DND-41 (cell line): ENCODE measurements at places on chromosomes 12 and 14.

- no peak overlapping the region for H3K4me3 ChIP-seq
- peaks cover 39% of the 10 kb centered on the region for H3K27me3 ChIP-seq
- H3K27ac ChIP-seq, result no peak overlapping the region
- H3K4me1 ChIP-seq, result no peaks in the 10 kb centered on the region
- no peaks in the 10 kb centered on the region for H3K36me3 ChIP-seq
Measured at GRCh38 chr14:59096303-59096702, 92.2 kb upstream of the DAAM1 start.

DNA sequence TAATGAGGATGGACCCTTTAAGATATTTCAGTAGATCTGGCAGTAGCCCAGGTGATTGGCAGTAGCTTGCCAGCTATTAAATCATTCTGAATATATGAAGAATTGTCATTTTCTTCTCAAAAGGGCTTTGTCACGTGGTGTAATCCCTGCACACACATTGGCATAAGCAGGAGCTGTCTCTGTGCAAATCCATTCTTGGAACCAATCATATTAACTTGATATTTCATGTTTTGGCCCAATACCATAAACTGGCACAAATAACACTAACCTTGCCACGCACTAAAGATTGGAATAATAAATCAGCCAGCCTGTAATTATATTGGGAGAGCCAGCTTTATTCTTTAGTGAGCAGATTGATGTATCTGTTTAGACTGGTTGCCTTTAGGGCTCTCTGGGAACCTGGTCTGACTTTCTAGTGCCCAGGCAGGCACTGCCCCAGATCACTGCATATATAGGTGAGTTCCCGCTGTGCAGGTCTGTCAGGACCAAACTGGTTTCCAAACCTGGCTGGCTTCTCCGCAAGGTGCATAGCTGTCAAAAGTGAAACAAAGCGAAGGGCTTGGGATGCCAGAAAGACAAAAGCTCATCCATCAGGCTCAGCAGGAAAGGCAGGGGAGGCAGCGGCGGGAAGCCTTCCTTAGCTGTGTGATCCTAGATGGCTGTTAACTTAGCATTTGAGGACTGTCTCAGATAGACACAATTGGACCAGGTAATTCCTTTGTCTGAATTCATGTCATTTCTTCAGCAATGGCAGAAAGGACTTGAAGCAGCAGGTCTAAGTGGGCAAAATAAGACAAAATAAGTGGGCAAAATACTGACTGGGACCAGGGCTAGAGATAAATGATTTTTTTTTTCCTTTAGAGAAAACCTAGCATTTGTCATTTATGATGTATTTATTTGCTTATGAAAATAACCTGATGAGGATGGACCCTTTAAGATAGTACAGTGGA, 128.8 kb upstream of the DYRK2 start:
- peaks cover 31% of the 10 kb centered on the region for H3K4me1 ChIP-seq
- no peak for DNase-seq
- no peaks in the 10 kb centered on the region for H3K27me3 ChIP-seq
- no peak overlapping the region for H3K4me3 ChIP-seq
- no peaks in the 10 kb centered on the region for H3K36me3 ChIP-seq
- no peak overlapping the region for H3K27ac ChIP-seq

- peak; percentile 60 for DNase-seq
- peak within 1 kb of the TSS; percentile 85 for H3K4me3 ChIP-seq
- peak within 1 kb of the TSS; percentile 88 for H3K27ac ChIP-seq
- peaks cover 29% of the 10 kb centered on the region for H3K36me3 ChIP-seq
- H3K27me3 ChIP-seq, result no peaks in the 10 kb centered on the region
Measured at GRCh38 chr12:57772429-57773322, at the start of gene EEF1AKMT3. EEF1AKMT3 (plus strand) TSS chr12:57772614; CDS start chr12:57772725, 111 bp downstream.

GRCh38 chr14:95833429-95833828, 43.2 kb upstream of the TUNAR start:
- H3K27me3 ChIP-seq, result no peaks in the 10 kb centered on the region
- H3K4me1 ChIP-seq, result no peaks in the 10 kb centered on the region
- H3K36me3 ChIP-seq, result no peaks in the 10 kb centered on the region

GRCh38 chr12:94615260-94616181, 34.8 kb downstream of the TMCC3 start:
- no peak overlapping the region for H3K4me3 ChIP-seq
- DNase-seq, result no peak
- no peaks in the 10 kb centered on the region for H3K27me3 ChIP-seq
- H3K36me3 ChIP-seq, result no peaks in the 10 kb centered on the region

DNA sequence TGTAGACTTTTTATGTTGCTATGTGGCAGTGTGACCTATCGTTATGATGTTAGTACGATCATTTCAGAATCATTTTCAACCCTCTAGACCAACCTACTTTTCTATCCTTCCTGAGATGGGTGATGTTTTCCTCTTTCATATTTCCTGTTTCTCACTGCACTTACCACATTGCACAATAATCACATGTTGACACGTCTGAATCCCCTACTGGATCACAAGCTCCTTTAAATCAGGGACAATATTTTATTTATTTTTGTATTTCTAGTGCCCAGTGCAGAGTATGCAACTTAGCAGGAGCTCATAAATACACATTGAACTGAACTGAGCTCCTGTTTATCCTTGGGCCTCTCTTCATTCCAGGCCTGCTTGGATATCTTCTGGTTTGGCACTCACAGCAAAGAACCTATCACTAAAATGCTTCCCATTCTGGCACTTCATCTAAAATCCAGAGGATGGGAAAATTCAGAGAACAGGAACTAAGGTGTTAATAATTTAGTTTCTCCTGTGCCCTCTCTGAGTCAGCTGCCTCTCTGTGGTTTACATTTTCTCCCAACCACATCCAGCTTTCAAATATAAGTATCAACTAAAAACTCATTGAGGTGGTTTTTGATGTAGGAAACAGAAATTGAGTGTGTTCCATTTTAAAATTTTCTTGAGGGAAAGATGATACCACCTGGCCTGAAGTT, 69.4 kb upstream of the DYRK2 start:
- H3K27ac ChIP-seq, result peak overlapping the region; percentile 79
- no peak overlapping the region for H3K4me3 ChIP-seq
- H3K27me3 ChIP-seq, result no peaks in the 10 kb centered on the region
- H3K36me3 ChIP-seq, result no peaks in the 10 kb centered on the region

GRCh38 chr14:69673104-69673503, 61.7 kb downstream of the SUSD6 start:
- no peak for DNase-seq
- no peak overlapping the region for H3K27ac ChIP-seq
- H3K4me1 ChIP-seq, result no peaks in the 10 kb centered on the region
- H3K36me3 ChIP-seq, result no peaks in the 10 kb centered on the region
- H3K4me3 ChIP-seq, result no peak overlapping the region
- no peaks in the 10 kb centered on the region for H3K27me3 ChIP-seq

DNA sequence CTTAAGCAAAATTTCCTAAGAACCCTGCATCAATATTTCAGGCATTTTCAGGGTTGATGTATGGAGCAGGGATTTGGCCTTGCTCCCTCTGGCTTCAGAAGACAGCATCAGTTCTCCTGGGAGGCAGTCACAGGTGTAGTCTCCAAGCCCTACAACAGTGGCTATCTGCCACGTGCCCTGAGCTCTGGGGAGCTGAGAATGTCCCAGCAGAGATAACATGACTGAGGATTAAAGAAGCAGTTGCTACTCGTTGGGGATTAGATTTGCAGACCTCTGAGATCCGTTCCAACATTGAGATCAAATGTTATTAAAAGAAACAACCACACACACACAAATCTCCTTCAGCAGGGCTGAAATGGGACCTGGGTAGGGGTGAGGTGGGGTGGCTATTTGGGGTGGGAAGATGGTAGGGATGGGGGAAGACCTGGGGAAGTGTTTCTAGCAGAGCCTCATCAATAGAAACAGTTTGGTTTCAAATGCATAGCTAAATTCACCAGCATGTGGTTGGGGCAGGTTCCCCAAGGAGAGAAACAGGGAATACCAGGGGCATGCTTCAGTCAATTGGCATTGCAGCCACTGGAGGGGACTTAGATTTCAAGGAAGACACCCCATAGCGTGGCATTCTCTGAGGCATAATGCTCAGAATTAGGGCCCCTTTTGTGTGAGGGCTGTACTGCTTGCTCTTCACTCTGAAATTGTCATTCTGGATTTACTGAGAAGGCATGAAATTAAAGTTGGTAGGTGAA, 15.2 kb upstream of the FAM234B start:
- DNase-seq, result no peak
- peaks cover 35% of the 10 kb centered on the region for H3K27me3 ChIP-seq
- no peak overlapping the region for H3K27ac ChIP-seq
- H3K4me3 ChIP-seq, result no peak overlapping the region
- no peaks in the 10 kb centered on the region for H3K4me1 ChIP-seq
- H3K36me3 ChIP-seq, result no peaks in the 10 kb centered on the region

- H3K27ac ChIP-seq, result no peak overlapping the region
- H3K4me3 ChIP-seq, result no peak overlapping the region
- H3K36me3 ChIP-seq, result no peaks in the 10 kb centered on the region
- H3K4me1 ChIP-seq, result no peaks in the 10 kb centered on the region
Measured at GRCh38 chr12:90959032-90959431, 4.1 kb upstream of the CCER1 start.

DNA sequence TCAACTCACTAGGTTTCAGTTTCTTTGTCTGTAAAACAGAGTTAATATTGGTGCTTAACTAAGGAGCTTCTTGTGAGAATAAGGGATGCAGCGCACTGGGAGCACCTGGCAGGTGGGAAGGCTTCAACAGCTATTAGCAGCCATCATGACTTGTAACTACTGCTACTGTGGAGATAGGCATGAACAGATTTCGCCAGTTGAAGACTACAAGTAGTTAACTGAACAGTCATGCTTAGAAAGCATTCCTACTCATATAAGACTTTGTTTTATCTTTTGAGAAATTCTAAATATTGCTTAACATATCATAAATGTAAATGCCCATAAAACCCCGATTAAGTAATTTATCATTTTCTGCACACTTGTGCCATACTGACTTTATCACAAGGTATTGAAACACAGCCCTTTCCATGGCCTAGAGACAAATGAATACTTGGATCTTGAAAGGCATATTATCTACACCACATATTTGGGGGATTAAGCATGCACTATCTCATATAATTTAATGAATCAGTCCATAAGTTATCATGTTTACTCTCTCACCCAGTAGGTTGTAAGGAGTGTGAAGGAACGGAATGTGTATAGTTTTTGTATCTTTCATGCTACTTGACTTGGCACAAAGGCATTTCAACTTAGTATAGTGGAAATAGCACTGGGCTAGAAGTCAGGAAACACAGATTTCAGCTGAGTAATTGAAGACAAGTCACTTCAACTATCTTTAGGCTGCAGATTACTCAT, 16.1 kb downstream of the NTN4 start:
- DNase-seq, result no peak
- no peaks in the 10 kb centered on the region for H3K4me1 ChIP-seq
- no peaks in the 10 kb centered on the region for H3K36me3 ChIP-seq
- no peak overlapping the region for H3K27ac ChIP-seq
- no peaks in the 10 kb centered on the region for H3K27me3 ChIP-seq

GRCh38 chr12:124527861-124528561, 39.4 kb downstream of the NCOR2 start:
- no peak for DNase-seq
- no peaks in the 10 kb centered on the region for H3K27me3 ChIP-seq
- H3K36me3 ChIP-seq, result peaks cover 7% of the 10 kb centered on the region; the same call in 1 of the 2 replicates

GRCh38 chr12:57063991-57064685, 14.2 kb upstream of the MYO1A start:
- H3K27ac ChIP-seq, result no peak overlapping the region
- no peaks in the 10 kb centered on the region for H3K27me3 ChIP-seq
- DNase-seq, result no peak
- peaks cover 78% of the 10 kb centered on the region for H3K36me3 ChIP-seq
- H3K4me1 ChIP-seq, result no peaks in the 10 kb centered on the region

GRCh38 chr14:103773521-103773920, 57.9 kb downstream of the ZFYVE21 start:
- H3K27me3 ChIP-seq, result no peaks in the 10 kb centered on the region
- H3K36me3 ChIP-seq, result no peaks in the 10 kb centered on the region
- H3K27ac ChIP-seq, result no peak overlapping the region
- H3K4me1 ChIP-seq, result no peaks in the 10 kb centered on the region
- DNase-seq, result no peak

GRCh38 chr12:115450017-115450416, 766.0 kb upstream of the TBX3 start:
- peaks cover 4% of the 10 kb centered on the region for H3K4me1 ChIP-seq
- no peak overlapping the region for H3K4me3 ChIP-seq
- H3K27ac ChIP-seq, result no peak overlapping the region
- no peaks in the 10 kb centered on the region for H3K36me3 ChIP-seq
- peaks cover 43% of the 10 kb centered on the region for H3K27me3 ChIP-seq
- DNase-seq, result no peak

DNA sequence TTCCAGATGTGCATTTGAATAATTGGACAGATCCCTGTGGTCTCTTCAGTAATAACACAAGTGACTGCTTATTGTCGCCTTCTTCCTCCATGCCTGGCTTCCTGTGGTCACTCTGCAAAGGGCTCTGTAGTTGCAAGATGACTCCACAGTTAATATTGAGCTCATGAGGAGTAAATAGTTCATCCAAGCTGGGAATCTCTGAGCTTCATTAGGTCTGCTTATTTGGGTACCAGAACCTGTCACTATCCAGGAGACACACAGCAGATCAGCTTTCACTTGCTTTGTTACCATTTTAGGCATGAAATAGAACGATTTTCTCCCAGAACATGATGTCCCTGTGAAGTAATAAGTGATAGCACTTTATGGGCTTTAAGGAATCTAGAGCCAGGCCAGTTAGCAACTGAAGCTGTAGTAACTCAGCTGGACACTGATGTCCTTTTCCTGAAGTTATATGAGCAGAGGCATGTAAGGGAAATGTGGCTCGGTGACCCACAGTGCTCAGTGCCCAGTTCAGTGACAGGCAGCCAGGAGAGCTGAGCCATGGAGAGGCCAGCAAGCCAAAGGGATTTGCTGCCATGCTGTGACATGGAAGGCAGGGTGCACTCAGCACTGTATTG, 50.1 kb downstream of the CRADD start:
- H3K4me3 ChIP-seq, result no peak overlapping the region
- no peak for DNase-seq
- no peaks in the 10 kb centered on the region for H3K36me3 ChIP-seq
- H3K27me3 ChIP-seq, result no peaks in the 10 kb centered on the region
- no peaks in the 10 kb centered on the region for H3K4me1 ChIP-seq

DNA sequence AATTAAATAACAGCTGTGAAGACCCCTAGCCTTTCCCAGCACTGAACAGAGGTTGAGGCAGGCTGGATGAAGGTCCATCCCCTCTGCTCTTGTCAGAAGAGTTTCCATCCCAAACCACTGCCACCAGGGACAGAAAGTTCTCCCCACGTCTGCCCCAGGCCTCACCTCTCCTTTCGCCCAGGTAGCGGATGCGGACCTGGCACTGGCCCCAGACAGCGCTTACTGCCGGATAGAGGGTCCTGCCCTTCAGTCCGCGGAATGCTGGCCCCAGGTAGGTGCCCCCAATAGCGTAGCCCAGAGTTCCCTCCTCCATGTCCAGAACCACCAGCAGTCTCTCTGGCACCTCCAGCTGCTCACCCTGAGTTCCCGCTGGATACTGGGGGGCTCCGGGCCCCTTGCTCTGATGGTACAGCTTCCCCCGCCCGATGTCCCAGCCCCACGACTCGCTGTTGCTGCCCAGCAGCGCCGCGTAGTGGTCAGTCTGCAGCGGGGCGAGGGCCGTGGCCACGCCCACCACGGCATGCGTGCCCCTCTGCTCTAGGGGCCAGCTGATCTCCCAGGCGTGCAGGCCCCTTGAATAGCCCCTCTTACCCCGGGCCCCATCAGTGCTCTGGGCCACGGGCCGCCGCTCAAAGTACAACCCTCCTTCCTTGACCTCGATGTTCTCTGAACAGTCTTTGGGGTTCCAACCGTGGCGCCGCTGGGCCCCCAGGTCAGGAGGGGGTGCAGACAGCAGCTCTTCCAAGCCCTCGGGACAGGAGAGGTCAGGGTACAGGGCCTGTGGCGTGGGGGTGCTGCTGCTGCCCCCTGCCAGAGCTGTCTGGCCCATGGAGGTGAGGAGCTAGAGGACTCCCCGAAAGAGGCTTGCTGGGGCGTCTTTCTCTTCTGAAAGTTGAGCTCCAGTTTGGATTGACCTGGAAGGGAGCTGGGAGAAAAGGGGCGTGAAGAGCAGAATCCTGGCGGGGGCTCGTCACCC, 742 bp downstream of the SPSB2 start:
- peak overlapping the region; percentile 80 for H3K27ac ChIP-seq
- peaks cover 60% of the 10 kb centered on the region for H3K36me3 ChIP-seq
- H3K4me1 ChIP-seq, result peaks cover 61% of the 10 kb centered on the region
- no peaks in the 10 kb centered on the region for H3K27me3 ChIP-seq
